ENCODE measurements at places on chromosomes 7 and 10. TPM values are rescaled to one million over a fixed set of nuclear protein-coding genes. Genes with fewer than 3 reads are reported as not detected.

The CALML5 gene
- not detected for total RNA-seq

The SFMBT2 gene
- total RNA-seq: 3.5 TPM

The AOAH gene
- total RNA-seq: 0.21 TPM

The MOSPD3 gene
- total RNA-seq: 18.6 TPM

The NSUN6 gene
- 7.2 TPM for total RNA-seq

- peak; percentile 93 for DNase-seq
These were observed 3.1 kb upstream of the CUX1 start for GRCh38 chr7:101814081-101814990.

GRCh38 chr10:99611326-99611725, 8.9 kb downstream of the SLC25A28 start:
- no peak for DNase-seq

GRCh38 chr10:89887830-89888229, 186.4 kb downstream of the KIF20B start:
- DNase-seq: no peak

- no peak for DNase-seq
These were observed 1174.3 kb downstream of the XPNPEP1 start for GRCh38 chr10:108749042-108749441.

DNA sequence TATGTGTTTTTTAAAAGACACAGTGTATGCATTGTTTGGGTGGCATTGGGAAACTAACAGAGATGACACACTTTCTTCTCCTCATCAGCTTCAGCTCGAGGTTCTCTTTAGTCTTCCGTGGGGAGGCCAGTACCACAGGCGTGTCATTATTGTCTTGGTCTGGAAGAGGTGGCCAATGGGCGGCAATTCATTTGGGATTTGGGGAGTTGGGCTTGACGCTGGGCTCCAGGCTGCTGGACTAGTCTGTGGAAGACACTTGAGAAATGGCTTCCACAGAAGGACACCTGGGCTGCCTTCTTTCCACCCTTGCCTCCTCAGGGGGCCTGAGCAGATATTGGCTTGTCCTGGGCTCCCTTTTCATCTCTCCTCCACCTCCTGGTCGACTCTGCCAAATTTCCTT, 192.2 kb downstream of the SH2D4B start:
- DNase-seq: no peak

GRCh38 chr10:77571490-77571889, 66.1 kb downstream of the KCNMA1 start:
- no peak for DNase-seq

- no peak for DNase-seq
These were observed 42.7 kb upstream of the CACNB2 start for GRCh38 chr10:18097524-18097923.

DNA sequence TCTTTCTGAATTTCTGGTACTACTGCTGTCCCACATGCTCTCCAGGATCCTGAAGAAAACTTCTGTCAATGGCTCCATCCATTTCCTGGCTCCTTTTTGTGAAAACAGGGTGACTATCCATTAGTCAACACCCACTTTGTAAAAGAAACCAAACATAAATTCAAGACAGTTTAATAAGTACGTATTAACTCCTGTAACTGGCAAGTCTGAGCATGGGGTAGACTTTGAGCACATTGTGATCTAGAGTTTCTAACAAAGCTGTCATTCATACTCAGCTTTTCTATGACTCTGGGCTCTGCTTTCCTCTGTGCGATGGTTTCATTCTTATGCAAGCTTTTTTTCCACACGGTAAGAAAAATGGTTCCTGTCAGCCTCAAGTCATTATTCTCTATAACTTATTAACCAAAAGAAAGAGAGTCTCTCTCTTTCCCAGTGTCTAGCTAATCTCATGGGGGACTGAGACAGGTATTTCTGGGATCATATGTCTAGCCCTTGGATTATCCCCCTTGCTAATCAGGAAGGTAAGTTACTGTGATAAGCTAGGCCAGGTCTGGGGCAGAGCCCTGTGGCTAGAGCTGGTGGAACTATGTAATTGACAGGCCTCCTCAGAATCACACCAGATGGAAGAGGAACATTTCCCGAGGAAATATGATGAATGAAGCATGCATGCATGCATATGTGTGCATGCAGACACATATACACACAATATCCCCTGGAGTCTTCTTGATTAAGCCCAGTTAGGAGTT, 98.5 kb downstream of the GNAI1 start:
- no peak for DNase-seq

DNA sequence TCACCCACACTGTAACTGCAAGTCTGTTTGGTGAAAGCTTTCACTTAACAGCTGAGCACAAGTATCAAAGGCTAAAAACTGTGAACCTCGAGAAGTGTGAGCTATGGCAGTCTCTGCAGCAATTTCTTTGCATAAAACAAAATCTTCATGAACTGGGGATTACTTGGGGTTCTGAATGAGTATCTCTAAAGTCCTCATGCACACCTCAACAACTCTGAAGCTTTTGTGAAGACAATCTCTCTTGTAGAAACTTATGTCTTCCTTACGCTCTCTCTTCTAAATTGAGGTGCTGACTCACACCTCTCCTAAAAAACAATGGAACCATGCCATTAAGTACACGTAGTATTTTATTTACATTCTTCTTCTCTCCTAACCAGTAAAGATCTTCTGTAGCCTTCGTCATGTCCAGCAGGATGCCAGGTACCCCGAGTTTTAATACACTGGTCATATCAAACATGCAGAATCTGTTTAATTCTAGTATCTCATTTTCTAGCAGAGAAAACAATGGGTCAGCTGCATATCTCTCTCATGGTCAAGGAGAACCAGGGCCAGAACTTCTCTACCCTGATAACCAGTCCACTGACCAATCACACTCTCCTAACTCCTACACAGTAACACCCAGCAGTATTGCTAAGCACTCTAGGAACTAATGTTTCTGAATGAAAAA, 76.9 kb downstream of the UBE2H start:
- DNase-seq: no peak

- peak; percentile 47 for DNase-seq
These were observed 383.2 kb downstream of the DNAJB6 start for GRCh38 chr7:157719705-157720655.

GRCh38 chr10:29959586-29959985, 99.8 kb downstream of the JCAD start:
- no peak for DNase-seq

Measured in H7 (cell line).